Nephron progenitor cell (in vitro differentiated cells): ENCODE measurements at places on chromosomes 11 and 22.
A peak's percentile ranks its signal among the peaks of the same experiment; 100 is the strongest.

- peak overlapping the region; percentile 75 for H3K4me3 ChIP-seq
- H3K4me1 ChIP-seq, result peaks cover 56% of the 10 kb centered on the region
- H3K27me3 ChIP-seq, result peaks cover 22% of the 10 kb centered on the region
- no peaks in the 10 kb centered on the region for H3K36me3 ChIP-seq
- no peak overlapping the region for H3K27ac ChIP-seq
These were observed 1.4 kb upstream of the KREMEN1 start for GRCh38 chr22:29071261-29072045.

- peaks cover 39% of the 10 kb centered on the region for H3K4me1 ChIP-seq
- H3K36me3 ChIP-seq, result no peaks in the 10 kb centered on the region
- DNase-seq, result no peak
- no peaks in the 10 kb centered on the region for H3K27me3 ChIP-seq
These were observed 9.8 kb upstream of the GRAMD4 start for GRCh38 chr22:46610356-46610755.

DNA sequence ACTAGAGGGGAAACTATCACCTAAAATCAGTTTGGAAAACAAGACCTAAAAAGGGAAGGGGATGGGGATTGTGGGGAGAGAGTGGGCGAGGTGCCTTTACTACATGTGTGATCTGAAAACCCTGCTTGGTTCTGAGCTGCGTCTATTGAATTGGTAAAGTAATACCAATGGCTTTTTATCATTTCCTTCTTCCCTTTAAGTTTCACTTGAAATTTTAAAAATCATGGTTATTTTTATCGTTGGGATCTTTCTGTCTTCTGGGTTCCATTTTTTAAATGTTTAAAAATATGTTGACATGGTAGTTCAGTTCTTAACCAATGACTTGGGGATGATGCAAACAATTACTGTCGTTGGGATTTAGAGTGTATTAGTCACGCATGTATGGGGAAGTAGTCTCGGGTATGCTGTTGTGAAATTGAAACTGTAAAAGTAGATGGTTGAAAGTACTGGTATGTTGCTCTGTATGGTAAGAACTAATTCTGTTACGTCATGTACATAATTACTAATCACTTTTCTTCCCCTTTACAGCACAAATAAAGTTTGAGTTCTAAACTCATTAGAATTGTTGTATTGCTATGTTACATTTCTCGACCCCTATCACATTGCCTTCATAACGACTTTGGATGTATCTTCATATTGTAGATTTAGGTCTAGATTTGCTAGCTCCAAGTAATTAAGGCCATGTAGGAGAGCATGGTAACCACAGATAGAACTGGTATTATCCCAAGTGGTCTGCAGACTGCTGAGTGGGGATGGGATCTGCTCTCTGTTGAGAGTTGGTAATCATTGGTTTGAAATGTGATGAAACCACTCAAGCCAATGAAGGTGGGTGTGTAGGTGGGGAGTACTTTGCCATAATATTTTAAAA lies 3.6 kb downstream of the NEAT1 start:
- H3K4me3 ChIP-seq, result peak overlapping the region; percentile 95
- H3K27ac ChIP-seq, result peak overlapping the region; percentile 60
- H3K27me3 ChIP-seq, result no peaks in the 10 kb centered on the region
- H3K36me3 ChIP-seq, result no peaks in the 10 kb centered on the region
- DNase-seq, result no peak

DNA sequence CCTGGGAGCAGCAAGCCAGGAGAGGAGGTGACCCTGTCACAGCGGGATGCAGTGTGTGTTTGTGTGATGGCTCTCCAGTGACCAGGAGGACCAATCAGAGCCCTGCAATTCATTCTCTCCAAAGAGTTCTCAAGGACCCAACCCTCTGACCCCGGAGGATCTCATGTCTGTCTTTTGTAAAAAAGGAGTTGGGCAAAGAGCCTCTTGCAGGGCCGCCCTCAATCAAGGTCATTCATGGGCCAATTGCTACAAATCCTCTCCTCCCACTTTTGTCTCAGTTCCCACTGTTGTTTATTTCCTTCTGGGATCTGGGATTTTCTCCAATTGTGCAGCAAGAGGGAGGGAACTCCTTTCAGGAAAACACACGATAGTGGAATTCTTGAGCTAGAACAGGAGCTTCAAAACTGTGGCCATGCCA lies 4.0 kb downstream of the TECTA start:
- peaks cover 14% of the 10 kb centered on the region for H3K27me3 ChIP-seq
- no peak overlapping the region for H3K4me3 ChIP-seq
- no peak for DNase-seq

DNA sequence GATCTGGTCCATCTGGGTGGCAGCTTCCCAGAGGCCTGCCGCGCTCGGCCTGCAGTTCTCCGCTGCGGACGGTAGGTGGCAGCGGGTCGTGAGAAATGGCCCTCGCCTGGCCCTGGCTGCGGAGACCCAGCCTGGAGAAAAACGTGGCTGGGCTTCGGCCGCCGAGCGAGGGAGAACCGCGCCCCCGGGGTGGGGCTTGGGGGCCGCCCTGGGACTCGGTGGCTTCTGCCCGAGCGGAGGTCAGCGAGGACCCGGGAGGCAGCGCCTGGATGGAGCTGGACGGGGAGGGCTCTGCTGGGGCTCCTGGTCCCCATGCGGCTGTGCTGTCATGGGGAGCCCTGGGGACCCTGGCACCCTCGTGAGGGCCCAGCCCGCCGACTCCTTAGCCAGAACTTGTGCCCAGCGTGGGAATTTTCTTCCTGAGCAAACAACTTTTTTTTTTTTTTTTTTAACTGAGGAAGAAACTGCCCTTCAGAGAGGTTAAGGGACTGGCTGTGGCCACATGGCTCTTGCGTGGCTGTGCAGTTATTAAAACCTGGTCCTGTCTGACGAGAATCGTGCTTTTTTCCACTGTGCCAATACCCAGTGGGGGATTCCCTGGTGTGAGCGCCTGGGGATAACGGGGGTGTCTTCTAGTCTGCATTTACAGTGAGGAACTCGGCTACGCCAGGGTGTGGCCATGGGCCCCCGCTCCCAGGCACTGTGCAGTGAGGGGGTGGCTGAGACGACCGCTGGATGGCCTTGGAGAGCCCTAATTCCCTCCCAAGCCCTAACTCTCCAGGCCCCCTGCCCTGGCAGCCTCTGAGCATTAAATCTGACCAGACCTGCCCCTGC lies 535.6 kb downstream of the INSC start:
- peak overlapping the region; percentile 79 for H3K27ac ChIP-seq
- H3K4me3 ChIP-seq, result peak overlapping the region; percentile 62
- peaks cover 7% of the 10 kb centered on the region for H3K27me3 ChIP-seq
- DNase-seq, result peak; percentile 99

DNA sequence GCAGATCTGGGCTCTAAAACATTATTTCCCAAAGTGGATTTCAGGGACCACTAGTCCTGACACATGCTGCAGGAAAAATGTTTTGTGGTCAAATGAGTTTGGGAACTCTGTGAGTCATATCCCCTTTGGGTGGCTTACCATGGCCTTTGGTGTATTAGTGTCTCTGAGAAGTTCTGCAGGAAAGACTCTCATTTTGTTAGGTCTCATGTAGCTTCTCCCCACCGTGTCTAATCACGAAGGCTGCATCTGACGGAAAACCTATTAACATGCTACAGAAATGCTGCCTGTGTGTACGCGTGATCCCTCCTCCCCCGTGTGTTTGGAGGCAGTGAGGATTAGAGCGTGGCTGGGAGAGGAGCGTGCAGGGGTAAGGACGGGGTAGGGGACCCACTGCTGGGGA lies 191.7 kb downstream of the ST3GAL4 start:
- H3K27ac ChIP-seq, result no peak overlapping the region
- no peak overlapping the region for H3K4me3 ChIP-seq
- peaks cover 3% of the 10 kb centered on the region for H3K27me3 ChIP-seq
- peaks cover 58% of the 10 kb centered on the region for H3K4me1 ChIP-seq
- no peaks in the 10 kb centered on the region for H3K36me3 ChIP-seq

DNA sequence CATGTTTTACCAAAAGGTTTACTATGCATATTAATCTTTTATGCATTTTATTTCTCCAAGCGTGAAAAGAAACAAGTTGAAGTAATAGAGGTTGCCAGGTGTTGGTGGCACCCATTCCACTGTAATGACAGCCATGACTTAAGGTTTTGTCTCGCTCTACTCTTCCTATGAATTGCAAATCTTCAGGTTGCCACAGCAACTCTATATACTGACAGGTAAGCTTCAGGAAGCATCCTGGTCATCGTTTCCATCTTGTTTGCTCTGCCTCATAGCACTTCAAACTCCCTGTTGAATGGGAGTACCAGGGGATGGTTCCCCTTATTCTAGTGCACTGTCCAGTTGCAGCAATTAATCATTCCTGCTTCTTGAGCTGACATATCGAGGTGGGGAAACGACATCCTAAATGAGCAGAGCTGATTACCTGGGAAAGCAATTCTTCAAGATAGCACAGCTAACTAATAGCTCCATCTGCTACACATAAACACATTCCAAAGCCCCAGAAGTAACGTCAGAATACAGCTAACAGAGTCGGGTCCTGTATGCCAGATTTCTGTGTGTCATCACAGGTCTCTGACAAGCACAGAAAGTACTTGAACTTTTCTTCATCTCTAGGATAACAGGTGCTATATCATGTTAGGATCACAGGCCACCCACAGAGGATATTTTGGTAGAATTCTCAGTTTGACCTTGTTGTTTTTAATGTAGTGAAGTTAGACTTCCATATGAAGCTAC lies 80.3 kb downstream of the CADM1 start:
- H3K36me3 ChIP-seq, result peaks cover 30% of the 10 kb centered on the region
- H3K27ac ChIP-seq, result no peak overlapping the region
- no peak overlapping the region for H3K4me3 ChIP-seq

- no peak overlapping the region for H3K4me3 ChIP-seq
- H3K4me1 ChIP-seq, result peaks cover 50% of the 10 kb centered on the region
- peaks cover 56% of the 10 kb centered on the region for H3K36me3 ChIP-seq
- no peaks in the 10 kb centered on the region for H3K27me3 ChIP-seq
- H3K27ac ChIP-seq, result no peak overlapping the region
These were observed 6.0 kb downstream of the TMEM123 start for GRCh38 chr11:102446606-102447005.

GRCh38 chr11:59756558-59756840 lies 1.3 kb downstream of the STX3 start:
- peaks cover 46% of the 10 kb centered on the region for H3K4me1 ChIP-seq
- peaks cover 4% of the 10 kb centered on the region for H3K27me3 ChIP-seq
- H3K36me3 ChIP-seq, result no peaks in the 10 kb centered on the region
- H3K4me3 ChIP-seq, result peak overlapping the region; percentile 94
- no peak for DNase-seq
- no peak overlapping the region for H3K27ac ChIP-seq

DNA sequence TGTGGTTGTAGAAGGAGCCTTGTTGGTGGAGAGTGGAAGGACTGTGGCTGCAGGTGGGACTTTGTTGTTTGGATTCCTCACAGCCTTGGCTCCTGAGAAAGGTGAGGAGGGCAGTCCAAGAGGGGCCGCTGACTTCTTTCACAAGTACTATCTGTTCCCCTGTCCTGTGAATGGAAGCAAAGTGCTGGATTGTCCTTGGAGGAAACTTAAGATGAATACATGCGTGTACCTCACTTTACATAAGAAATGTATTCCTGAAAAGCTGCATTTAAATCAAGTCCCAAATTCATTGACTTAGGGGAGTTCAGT lies 2.4 kb downstream of the FUT4 start:
- H3K4me1 ChIP-seq, result peaks cover 26% of the 10 kb centered on the region
- peaks cover 26% of the 10 kb centered on the region for H3K27me3 ChIP-seq
- H3K4me3 ChIP-seq, result peak overlapping the region; percentile 73
- peak overlapping the region; percentile 67 for H3K27ac ChIP-seq
- H3K36me3 ChIP-seq, result peaks cover 9% of the 10 kb centered on the region

GRCh38 chr11:1569251-1569780 lies 2.8 kb downstream of the DUSP8 start:
- H3K4me3 ChIP-seq, result no peak overlapping the region
- H3K36me3 ChIP-seq, result no peaks in the 10 kb centered on the region
- no peak overlapping the region for H3K27ac ChIP-seq
- H3K27me3 ChIP-seq, result peaks cover 47% of the 10 kb centered on the region
- DNase-seq, result no peak

DNA sequence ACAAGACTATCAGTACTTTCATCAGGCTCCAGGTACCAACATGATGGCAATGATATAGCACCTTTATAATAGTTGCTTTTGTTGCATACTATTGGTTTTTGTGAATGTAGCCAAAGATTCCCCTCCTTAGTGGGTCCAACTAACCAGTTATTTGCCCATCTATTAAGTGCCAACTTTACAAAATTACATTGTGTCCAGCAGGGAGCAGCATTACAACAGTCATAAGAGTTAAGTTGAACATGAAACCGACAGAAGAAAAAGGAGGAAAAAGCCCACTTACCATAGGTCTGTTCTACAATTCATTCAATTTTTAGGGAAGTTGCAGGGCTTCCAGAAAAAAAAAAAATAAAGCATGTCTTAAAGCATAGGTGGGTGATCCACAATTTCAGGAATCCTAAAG lies 21.6 kb downstream of the IMMP1L start:
- no peak overlapping the region for H3K4me3 ChIP-seq
- peaks cover 38% of the 10 kb centered on the region for H3K36me3 ChIP-seq
- DNase-seq, result no peak
- H3K4me1 ChIP-seq, result no peaks in the 10 kb centered on the region
- H3K27ac ChIP-seq, result no peak overlapping the region
- no peaks in the 10 kb centered on the region for H3K27me3 ChIP-seq

DNA sequence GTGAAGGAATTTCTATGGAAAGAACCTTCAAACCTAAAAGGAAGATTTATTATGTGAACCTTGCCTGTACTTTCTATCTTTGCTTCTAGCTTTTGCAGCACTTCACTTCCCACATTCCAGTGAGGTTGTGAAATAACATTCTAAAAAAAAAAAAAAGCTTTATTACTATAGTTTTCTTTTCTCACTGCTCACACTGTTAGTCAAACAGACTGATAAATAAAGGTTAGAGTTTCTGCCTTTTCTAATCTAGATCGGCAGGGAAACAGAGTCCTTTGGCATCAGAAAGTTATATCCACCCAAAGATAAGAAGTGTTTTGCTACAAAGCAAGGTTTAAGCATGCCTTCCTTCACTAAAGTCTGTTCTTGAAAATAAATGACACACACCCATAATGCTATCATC lies 2.8 kb downstream of the AAMDC start:
- peaks cover 3% of the 10 kb centered on the region for H3K27me3 ChIP-seq
- H3K4me3 ChIP-seq, result no peak overlapping the region
- H3K27ac ChIP-seq, result no peak overlapping the region
- no peak for DNase-seq

DNA sequence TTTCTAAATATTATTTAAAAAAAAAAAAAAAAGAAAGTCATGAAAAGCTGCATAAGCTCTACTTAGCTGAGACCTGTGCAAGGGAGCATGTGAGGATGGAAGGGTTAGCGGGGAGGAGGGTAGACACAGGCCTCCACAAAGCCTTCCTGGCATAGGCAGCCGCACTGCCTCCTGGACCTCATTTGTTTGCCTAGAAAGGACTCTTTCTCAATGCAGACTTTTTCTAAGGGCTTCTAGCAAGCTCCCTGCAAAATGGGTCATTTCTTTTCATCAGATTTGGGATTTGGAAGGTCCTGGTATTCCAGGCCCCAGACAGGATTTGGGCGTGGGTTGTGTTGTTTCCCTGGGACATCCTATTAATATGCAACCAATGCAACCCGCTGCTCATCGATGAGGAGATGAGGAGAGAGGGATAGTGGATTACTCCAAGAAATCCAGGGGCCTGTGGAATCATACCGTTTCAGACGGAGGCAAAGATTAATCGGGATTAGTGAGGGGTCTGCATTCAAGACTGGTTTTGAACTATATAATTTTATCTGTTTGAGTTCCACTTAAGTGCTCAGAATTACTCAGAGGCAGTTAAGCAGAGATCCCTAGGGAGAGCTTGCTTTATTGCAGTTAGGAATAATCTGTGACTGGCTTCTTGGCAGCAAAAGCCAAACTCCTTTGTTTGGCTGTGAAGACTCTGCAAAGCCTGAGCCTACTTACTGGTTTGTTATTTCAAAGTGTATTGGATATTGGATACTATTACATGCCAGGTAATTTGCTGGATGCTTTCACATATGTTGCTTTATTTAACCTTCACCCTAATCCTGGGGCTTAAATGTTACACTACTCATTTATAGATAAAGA lies 106.9 kb upstream of the NAV2 start:
- H3K27me3 ChIP-seq, result peaks cover 10% of the 10 kb centered on the region
- H3K27ac ChIP-seq, result peak overlapping the region; percentile 44
- peaks cover 34% of the 10 kb centered on the region for H3K4me1 ChIP-seq
- no peak for DNase-seq
- no peak overlapping the region for H3K4me3 ChIP-seq
